Mesendoderm (in vitro differentiated cells): ENCODE measurements at places on chromosomes 1 and 21.

DNA sequence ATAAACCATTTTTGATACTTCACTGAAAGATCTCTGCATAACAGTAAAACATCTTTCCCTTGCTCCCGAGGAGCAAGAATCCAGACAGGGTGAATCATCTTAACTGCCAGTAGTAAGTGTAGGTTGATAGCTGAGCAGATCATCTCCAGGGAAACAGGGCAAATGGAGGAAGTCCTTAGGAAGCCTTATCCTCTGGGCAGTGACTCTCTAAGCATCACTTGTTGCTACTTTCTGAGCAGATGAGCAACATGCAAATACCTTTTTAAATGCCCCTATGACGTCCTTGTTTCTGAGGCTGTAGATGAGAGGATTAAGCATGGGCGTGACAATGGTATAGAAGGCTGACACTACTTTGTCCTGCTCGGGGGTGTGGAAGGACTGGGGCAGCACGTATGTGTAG lies 8.9 kb downstream of the OR2T11 start:
- no peak for DNase-seq

DNA sequence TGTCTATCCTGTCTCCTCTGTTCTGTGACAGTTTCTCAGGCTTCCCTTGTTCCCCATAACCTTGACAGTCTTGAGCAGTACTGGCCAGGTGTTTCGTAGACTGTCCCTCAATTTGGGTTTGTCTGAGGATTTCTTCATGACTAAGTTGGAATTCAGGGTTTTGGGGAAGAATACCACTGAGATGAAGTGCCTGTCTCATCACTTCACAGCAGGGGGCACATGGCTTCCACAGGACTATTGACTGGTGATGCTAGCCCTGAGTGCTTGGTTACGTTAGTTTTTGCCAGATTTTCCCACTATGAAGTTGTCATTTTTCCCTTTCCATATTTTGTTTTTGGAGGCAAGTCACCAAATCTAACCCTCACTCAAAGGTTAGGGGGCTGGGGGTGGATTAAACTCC lies 45.7 kb downstream of the CDCP2 start:
- DNase-seq = peak; percentile 56

GRCh38 chr1:235409042-235409820 lies 42.0 kb downstream of the TBCE start:
- no peak for DNase-seq

DNA sequence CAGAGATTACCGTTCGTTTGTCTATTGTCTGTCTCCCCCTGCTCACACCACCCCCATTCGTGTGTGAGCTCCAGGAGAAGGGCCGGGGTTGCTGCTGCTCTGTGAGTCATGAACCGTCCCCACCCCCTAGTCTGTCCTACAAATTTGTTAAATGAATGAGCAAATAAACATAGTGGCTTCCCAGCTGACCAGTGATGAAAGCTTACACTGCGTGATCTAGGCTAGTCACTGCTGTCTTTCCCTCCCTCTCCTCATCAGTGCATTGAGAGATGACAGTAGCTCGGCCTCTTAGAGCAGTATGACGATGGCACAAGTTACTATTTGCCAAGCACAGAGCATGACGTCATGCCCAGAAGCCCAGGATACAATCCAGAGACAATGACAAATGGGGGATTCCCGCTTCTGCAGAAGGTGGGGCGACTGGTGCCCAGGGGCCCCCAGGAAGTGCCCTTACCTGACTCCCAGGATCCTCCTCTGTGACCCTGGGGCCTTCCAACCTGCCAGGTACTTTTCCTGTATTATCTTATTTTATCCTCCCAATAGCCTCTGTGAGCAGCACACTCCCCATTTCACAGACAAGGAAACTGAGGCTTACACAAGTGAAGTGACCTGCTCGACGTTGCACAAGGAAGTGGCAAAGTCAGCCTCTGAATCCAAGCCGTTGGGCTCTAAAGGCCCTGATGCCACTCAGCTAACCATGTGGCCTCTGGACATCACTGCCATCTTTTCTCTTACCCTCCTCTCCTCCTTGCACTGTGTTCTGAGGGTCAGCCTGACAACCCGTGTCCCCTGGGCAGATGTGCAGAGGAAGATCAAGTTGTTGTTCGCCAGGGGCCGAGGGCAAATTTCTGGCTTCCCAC lies 8.6 kb upstream of the EPHA2 start:
- peak; percentile 90 for DNase-seq

GRCh38 chr1:37131281-37131680 lies 97.0 kb upstream of the GRIK3 start:
- DNase-seq = no peak

DNA sequence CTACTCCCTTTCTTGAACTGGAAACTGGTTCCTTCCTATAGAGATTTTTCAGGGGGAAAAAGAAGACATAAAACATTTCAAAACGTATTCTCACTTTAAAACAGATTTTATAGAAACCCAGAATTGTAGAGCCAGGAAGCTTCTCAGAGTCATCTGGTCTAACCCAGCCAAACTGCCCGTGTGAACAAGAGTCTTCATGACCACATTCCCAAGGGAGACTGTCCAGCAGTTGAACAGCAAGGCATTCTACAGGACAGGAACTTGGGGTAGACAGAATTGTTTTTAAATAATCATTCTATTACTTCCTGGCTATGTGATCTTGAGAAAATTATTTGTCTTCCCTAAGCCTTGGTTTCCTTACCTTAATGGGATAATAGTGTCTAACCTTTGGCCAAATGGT lies 163.5 kb upstream of the IVNS1ABP start:
- no peak for DNase-seq

GRCh38 chr1:157739229-157739901 lies 37.6 kb downstream of the FCRL2 start:
- DNase-seq = peak; percentile 37

DNA sequence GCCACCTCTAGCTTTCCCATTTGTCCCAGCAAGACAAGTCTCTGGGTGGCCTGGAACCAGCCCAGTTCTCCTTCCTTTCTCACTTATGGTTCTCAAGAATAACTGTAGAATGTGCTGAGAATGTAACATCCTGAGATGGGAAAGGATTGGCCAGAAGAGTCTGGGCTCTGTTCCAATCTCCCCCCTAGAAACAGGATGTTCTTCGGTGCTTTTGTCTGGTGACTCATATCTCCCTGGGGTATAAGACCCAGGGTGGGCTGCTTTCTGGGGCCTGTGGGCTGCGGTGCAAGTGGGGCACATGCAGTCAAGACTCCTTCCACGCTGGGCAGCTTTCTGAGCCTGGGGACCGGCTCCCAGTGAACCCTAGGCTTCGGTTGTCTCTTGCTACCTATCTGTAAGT lies 251.2 kb upstream of the POU3F1 start:
- no peak for DNase-seq

GRCh38 chr1:65421351-65422025 lies 1.0 kb downstream of the LEPR start:
- DNase-seq = no peak

GRCh38 chr1:202037706-202038296 lies 27.4 kb downstream of the ELF3 start:
- DNase-seq = no peak

DNA sequence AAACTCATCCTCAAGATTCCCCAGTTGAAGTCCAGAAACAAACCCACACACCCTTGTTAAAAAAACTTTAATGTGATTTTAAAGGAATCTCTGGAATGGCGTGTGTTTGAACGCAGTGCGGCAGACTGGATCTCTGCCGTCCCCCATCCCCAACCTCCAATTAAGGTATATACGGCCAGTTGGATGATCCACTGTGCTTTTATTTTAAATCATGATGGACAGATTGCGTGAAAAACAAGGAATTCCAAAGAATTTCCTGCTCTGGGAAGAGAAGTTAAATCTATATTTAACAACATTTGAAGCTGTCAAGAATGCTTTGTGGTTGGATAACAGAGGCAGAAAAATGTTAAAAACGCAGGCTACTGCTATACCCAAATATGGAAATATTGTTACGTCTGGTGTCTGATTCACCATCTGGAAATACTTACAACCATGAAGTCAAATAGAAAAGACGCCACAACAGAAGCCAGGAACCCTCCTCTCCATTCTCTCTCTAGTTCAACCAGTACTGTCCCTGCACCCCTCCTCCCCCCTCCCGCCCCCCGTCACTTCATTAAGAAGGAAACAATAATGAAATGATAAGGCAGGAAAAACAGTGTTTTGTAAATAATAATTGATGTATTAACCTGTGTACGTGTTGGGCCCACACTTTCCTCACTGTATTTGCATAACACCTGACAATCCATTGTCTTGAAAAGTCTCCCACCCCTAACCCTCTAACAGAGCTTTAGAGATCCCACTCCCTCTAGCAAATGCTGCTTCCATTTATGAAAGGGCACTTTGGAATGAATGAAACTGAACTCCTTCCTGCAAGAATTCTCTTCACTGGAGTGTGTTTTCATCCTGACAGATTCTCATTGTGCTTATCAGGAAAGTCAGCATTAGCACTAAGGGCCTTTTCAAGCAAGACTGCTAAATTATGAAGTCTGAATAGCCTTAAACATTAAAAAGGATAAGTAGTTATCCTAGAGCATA lies 2.0 kb upstream of the CCN1 start:
- no peak for DNase-seq

- DNase-seq = peak; percentile 85
These were observed 12.0 kb downstream of the UBE2Q1 start for GRCh38 chr1:154546264-154547063.

GRCh38 chr21:46442938-46443337 lies 15.8 kb upstream of the DIP2A start:
- DNase-seq = no peak

DNA sequence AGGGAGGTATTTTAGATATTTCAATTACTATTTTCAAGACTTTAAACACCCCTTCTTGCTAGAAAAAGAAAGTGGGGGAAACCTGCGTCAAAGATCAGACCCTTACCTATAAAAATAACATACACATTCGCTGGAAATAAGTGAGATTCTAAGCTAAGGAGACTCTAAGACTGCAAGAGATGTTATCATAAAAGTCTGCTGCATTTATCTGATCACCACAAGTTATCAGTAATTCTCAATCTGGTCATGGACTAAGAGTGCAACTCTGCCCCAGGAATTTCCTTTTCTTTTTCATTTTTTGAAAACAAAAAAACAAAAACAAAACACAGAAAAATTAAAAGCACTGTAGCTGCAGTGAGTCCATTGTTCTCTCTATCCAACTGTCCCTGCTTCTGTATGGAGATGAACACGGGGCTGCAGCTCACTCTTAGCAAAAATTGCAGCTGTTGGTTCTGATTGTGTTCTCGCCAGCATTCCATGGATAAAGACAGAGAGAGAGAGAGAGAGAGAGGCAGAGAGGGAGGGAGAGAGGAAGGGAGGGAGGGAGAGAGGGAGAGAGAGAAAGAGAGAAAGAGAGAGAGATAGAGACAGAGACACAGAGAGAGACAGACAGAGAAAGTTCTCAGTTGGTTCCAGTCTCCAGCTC lies 14.1 kb downstream of the XKR8 start:
- DNase-seq = no peak

- no peak for DNase-seq
These were observed 696 bp upstream of the CTBS start for GRCh38 chr1:84574936-84575335.

DNA sequence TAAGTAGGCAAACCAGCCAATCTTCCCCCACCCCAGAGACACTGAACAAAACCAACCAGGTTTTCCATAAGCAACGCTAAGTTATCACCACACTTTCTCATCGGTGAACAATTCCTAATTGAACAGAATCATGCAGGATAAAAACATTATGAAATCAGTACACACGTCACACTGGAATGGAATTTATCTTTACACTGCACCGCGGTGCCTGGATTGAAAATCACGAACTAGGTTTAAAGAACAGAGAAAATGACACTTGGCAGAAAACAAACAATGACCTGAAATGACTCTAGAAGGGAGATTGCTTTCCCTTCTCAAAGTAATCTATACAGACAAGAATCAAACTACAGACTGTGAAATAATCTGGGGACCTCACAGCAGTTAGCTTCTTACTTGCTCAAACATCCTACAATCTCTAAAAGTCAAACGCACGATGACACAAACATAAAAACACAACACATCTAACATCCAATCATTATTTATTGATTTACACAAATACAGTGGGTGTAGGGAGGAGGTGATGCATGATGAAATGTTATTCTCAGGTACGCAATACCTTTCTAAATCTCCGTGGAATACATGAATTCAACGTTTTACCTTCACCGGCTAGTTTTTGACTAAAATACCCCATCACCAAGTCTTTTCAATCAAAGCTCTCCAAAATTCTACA lies 1.9 kb downstream of the EIF4G3 start:
- DNase-seq = no peak

GRCh38 chr21:33897739-33898138 lies 17.9 kb downstream of the ATP5PO start:
- DNase-seq = no peak

- DNase-seq = no peak
These were observed 23.8 kb downstream of the PLA2G2A start for GRCh38 chr1:19955534-19956170.

GRCh38 chr21:31554511-31555022 lies 104.9 kb upstream of the SOD1 start:
- DNase-seq = peak; percentile 90

DNA sequence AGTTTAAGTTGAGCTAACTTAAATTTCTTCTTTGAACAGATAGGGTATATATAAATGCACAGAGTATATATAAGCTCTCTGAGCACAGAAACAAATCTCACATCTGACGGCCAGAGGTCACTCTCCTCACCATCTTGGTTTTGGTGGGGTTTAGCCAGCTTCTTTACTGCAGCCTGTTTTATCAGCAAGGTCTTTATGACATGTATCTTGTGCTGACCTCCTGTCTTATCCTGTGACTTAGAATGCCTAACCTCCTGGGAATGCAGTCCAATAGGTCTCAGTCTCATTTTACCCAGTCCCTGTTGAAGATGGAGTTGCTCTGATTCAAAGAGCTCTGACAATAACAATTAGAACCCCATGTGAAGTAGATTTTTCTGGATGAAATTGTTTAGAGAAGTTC lies 1.6 kb upstream of the MOV10 start:
- no peak for DNase-seq

DNA sequence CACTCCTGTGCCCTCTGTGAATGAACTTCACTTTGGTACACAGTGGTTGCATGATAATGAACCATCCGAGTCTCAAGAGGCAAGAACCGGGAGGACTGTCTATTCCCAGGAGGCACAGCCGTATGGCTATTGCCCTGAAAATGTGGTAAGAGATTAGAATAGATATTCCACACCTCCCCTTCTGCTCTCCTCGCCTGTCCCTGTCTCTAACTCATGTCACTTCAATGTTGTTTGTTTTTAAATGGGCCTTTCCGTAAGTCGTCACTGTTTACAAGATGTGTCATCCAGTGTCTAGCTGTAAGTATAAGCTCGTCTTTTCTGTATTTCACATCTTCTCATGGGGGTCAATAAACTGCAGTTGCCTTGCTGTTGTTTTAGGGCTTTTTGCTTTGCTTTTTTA lies 122.2 kb downstream of the PATJ start:
- DNase-seq = no peak

GRCh38 chr1:206037581-206037980 lies 13.9 kb upstream of the CTSE start:
- no peak for DNase-seq
